ENCODE measurements at places on chromosomes 1 and 21. TPM values are rescaled to one million over a fixed set of nuclear protein-coding genes. Genes with fewer than 3 reads are reported as not detected.

The TMPRSS15 gene
- not detected for total RNA-seq

The FGR gene
- not detected for total RNA-seq

The CD48 gene
- not detected for total RNA-seq

The KCNA2 gene
- not detected for total RNA-seq

The AMY1A gene
- not detected for total RNA-seq

The BARHL2 gene
- total RNA-seq, result not detected

The CASZ1 gene
- total RNA-seq, result 3.7 TPM

The FUBP1 gene
- 239 TPM for total RNA-seq

The GLIS1 gene
- total RNA-seq, result not detected

The OR2T29 gene
- total RNA-seq, result not detected

The TRIM58 gene
- total RNA-seq, result 0.43 TPM

The SZT2 gene
- 38.9 TPM for total RNA-seq

The UBXN10 gene
- total RNA-seq, result 0.07 TPM

The NR0B2 gene
- not detected for total RNA-seq

The ZYG11A gene
- 1.1 TPM for total RNA-seq

The GPR61 gene
- total RNA-seq, result not detected

The LAMB3 gene
- 3.3 TPM for total RNA-seq

The LRRC53 gene
- not detected for total RNA-seq

The PODN gene
- total RNA-seq, result 0.29 TPM

The OR2G6 gene
- total RNA-seq, result not detected

The LRRN2 gene
- not detected for total RNA-seq

The PRKAA2 gene
- 11.2 TPM for total RNA-seq

The CCDC185 gene
- total RNA-seq, result not detected

The NTMT2 gene
- not detected for total RNA-seq

The OR2L3 gene
- not detected for total RNA-seq

The BSND gene
- not detected for total RNA-seq

The OLFML3 gene
- 0.36 TPM for total RNA-seq

The PTGER3 gene
- 0.07 TPM for total RNA-seq

The CA6 gene
- not detected for total RNA-seq

The CCDC30 gene
- total RNA-seq, result 0.53 TPM

The BGLAP gene
- not detected for total RNA-seq

The SPOCD1 gene
- total RNA-seq, result 57.9 TPM

The SLC30A10 gene
- total RNA-seq, result not detected

The ATP6V1G3 gene
- not detected for total RNA-seq

The SPATA45 gene
- total RNA-seq, result not detected

The CIART gene
- total RNA-seq, result 1.1 TPM

The ANKRD35 gene
- 0.14 TPM for total RNA-seq

The GPR52 gene
- 2.9 TPM for total RNA-seq

The CLCA4 gene
- total RNA-seq, result not detected

The S100A4 gene
- 1.2 TPM for total RNA-seq

The CFHR2 gene
- total RNA-seq, result not detected

The IL20 gene
- total RNA-seq, result not detected

The RPTN gene
- total RNA-seq, result not detected

The FAAH gene
- total RNA-seq, result 0.27 TPM

The AKNAD1 gene
- not detected for total RNA-seq

The FAM131C gene
- total RNA-seq, result 0.13 TPM

The HSD3B2 gene
- total RNA-seq, result not detected

The TNFRSF4 gene
- total RNA-seq, result 0.57 TPM

The SLC30A2 gene
- total RNA-seq, result not detected

The KIAA0040 gene
- total RNA-seq, result 34.4 TPM

The F5 gene
- 0.36 TPM for total RNA-seq

The NKAIN1 gene
- total RNA-seq, result not detected

The KRTAP19-1 gene
- not detected for total RNA-seq

The UTP11 gene
- total RNA-seq, result 76.6 TPM

The KCNJ9 gene
- not detected for total RNA-seq

The COL24A1 gene
- 0.07 TPM for total RNA-seq

The HCRTR1 gene
- total RNA-seq, result 0.57 TPM

The TEDDM1 gene
- total RNA-seq, result not detected

Measured in thoracic aorta endothelial cell (primary cell).